ENCODE measurements at places on chromosomes 11 and 22. TPM values are rescaled to one million over a fixed set of nuclear protein-coding genes. Genes with fewer than 3 reads are reported as not detected.

- no peak for DNase-seq
Observed at GRCh38 chr11:75668451-75669297, at the start of gene MAP6. Gene MAP6, minus strand, starts transcription at chr11:75669038. Its CDS starts 669 bp downstream, at chr11:75668369.

GRCh38 chr11:77202941-77203900 lies 75.2 kb downstream of the MYO7A start:
- no peak for DNase-seq

Gene ZNF214
- 0.44 TPM for total RNA-seq

Gene PHRF1
- total RNA-seq = 46.5 TPM

GRCh38 chr11:20861322-20861721 lies 191.9 kb downstream of the NELL1 start:
- DNase-seq = no peak

DNA sequence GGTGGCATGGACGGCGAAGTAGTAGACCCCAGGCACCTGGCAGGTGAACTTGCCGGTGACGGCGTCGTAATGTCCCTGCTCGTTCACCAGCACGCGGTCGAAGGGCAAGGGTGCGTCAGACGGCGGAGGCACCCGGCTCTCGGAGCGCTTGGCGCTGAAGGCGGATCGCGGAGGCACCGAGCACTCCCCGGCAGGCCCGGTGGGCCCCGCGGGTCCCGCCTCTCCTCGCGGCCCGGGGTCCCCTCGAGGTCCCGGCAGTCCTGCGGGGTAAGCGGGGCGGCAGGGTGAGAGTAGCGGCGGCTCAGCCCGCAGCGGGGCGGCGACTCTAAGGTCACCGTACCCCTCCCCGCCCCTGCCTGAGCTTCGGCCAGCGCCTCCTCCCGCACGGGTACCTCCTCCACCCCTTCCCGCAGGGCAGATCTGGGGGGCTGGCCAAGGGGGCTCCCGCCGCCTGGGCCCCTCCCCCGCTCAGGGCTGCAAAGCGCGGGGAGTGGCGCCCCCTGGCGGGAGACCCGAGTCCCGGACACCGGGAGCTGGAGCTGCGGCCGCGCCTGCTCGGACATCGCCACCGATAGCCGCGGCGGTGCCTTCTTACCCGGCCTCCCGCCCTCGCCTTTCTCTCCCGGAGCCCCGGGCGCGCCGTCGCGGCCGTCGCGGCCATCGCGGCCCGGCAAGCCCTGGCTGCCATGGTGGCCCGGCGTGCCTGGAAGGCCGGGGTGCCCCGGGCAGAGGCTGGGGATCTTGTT lies 921 bp downstream of the C1QTNF5 start:
- DNase-seq = no peak

DNA sequence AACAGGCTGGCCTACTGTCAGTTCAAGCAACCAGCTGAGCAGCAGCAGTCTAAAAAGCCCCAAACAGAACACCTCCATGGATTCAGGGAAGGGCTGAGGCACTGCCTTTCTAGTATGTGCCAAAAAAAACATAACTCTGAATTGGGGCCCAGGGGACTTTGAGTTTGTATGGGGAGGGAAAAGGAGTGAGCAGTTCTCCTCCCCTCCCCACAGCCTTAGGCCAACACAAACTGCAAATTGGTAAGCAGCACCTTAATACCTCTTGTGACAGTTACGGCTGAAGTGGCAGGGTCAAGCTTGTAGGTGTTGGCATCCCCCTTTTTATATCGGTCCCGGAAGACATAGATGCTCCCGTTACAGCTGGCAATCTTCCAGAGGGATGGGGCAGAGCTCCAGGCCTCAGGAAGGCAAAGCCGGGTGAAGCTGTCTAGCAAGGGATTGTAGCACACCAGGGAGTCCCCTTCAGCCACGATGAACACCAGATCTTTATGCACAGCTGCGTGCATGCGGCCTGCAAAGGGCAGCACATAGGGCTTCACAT lies 6.0 kb downstream of the KBTBD4 start:
- DNase-seq = no peak

GRCh38 chr11:118524757-118525470 lies 2.4 kb upstream of the TTC36 start:
- DNase-seq = no peak

- DNase-seq = no peak
Observed at GRCh38 chr22:38953577-38954413, 3.6 kb upstream of the APOBEC3A start.

All from glomerular endothelial cell (primary cell).